Jurkat, Clone E6-1 (cell line): ENCODE measurements at places on chromosomes 11 and 22.

GRCh38 chr11:84243629-84244263 lies 957.6 kb upstream of the CCDC90B start:
- DNase-seq, result no peak

DNA sequence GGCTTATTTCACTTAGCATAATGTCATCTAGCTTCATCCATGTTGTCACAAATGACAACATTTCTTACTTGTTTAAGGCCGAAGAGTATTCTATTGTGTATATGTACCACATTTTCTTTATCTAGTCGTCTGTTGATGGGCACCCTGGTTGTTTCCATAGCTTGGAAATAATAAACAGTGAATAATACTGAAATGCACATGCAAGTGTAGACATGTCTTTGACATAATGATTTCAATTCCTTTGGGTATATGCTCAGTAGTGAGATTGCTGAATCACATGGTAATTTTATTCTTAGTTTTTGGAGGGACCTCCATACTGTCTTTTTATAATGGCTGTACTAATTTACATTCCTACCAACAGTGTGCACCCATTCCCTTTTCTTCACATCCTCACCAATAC lies 508.0 kb downstream of the NELL1 start:
- DNase-seq, result no peak

DNA sequence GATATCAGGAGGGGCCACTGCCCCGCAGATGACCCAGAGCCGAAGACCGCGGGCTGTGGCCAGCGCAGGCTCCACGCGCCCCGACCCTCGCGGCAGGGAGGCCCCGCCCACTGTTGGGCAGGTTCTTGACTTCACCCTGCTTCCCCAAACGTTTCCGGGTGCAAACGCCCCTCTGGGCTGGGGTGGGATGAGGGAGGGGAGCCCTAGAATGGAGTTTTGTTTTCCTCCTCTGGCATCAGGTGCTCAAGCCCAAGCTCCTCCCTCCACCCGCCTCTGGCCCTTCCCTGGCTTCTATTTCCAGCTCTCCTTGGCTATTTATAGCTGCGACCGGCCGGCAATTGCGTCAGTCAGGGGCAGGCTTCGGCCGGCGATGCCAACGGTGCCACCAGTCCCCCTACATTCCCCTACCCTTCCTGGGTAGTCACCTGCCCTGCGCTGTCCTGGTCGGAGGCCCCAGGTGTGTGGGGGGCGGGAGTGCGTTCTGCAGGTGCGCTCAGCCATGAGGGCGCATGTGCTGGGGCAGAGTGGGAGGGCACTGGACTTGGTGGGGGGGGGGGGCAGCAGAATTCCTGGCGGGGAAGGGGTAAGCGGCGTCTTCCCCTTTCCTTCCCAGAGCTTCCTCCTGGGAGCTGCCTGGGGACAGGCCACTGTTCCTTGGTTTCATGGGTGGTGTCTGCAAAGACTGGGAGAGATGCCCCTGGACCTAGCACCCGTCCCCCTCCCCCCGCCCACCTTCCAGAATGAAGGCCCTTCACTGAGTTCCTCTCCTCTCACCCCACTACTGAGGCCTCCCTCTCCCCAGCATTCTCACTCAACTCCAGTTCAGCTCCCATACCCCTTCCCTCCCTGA lies 23.6 kb downstream of the DUSP8 start:
- DNase-seq, result no peak

DNA sequence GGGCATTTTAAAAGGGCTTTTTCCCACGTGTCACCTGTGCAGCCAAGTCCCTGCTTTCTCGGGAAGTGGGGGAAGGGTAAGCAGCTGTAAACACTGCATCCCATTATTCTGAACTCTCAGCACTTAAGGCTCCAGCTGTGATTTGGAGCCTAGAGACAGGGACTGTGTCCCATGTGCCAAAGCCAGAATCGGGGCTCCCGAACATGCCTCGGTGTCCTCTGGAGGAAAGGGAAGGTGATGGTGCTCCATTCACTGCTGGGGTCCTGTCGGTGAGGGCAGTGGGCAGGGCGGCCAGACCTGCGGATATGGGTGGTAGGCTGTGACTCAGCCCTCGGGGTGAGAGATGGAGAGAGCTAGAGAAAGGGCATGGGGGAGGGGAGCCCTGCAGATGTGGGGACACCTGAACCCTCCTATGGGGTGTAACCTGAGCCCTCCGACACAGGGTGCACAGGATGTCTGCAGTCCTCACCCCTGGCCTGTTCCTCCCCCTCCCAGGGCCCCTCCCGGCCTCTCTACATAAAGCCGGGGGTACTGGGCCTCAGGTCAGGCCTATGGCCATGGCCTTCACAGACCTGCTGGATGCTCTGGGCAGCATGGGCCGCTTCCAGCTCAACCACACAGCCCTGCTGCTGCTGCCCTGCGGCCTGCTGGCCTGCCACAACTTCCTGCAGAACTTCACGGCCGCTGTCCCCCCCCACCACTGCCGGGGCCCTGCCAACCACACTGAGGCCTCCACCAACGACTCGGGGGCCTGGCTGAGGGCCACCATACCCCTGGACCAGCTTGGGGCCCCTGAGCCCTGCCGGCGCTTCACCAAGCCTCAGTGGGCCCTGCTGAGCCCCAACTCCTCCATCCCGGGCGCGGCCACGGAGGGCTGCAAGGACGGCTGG lies 31.8 kb downstream of the CAPN1 start:
- no peak for DNase-seq

DNA sequence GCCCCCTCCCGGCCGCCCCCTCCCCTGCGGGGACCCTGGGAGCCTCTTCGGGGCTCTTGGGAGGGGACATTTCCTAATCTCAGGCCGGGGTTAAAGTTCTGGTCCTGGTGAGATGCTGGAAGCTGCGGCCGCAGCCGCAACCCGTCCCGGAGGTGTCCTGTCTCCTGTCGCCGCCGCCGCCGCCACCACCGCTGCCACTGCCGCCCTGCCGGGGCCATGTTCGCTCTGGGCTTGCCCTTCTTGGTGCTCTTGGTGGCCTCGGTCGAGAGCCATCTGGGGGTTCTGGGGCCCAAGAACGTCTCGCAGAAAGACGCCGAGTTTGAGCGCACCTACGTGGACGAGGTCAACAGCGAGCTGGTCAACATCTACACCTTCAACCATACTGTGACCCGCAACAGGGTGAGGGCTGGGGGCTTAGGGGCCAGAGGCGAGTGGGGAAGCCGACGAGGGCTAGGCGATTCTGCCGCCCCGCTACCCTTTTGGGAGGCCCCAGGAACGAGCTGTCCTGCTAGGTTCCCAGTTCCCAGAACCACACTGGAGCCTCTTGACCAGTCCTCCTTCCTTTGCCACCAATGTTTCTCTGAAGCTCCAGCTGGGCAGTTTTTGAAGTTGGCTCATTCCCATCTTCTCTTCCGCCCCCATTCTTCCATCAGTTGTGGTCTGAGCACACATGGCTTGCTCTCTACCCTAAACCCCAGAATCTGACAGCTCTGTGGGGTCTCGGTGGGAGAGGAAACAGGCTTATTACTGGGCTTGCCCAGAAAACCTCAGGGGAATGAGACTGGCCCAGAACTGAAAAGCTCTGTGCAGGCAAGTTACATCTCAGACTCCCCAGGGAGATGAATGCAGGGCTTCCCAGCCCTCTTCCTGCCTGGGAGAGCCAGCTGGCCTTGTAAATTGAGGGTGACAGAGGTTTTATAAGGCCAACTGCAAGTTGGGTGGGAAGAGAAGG lies 781 bp downstream of the SIDT2 start:
- peak; percentile 11 for DNase-seq

- DNase-seq, result no peak
These were observed 3.4 kb upstream of the NXPE1 start for GRCh38 chr11:114563077-114563476.

DNA sequence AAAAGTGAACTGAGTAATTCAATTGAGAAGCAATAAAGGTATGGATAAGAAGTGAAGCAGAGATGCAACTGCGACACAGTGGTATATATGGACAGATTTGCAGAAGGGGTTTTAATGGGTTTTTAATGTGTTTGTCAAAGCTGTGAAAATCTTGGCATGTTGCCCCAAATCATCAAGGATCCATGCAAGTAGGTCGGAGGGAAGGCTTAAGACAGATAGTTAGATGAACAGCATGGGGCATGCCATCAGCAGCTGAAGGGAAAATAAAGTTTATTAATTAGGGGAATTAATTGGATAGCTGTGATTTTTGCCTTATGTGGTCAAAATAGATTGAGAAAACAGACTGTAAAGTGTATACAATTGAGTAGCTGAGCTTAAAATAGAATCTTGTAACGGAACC lies 840.1 kb downstream of the JRKL start:
- DNase-seq, result no peak

GRCh38 chr11:65036931-65037330 lies 4.1 kb upstream of the SAC3D1 start:
- no peak for DNase-seq

- DNase-seq, result no peak
These were observed 955.7 kb downstream of the DLG2 start for GRCh38 chr11:84671325-84671999.

DNA sequence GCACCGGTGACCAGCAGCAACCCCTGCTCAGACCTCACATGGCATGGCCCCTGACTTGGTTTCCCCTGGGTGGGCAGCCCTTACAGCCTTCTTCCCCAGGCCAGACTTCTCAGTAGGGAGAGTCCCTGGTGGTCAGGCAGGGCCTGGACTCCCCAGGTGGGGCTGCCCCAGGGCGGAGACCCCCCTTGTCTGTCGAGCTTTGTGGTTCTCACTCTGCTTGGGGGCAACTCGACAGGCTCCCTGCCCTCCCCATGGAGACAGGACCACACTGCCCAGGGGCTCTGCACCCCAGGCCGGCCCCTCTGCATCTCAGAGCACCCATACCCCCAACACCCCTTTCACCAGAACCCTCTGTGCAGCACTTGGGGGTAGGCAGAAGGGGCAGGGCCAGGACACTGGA lies 87.7 kb downstream of the MORC2 start:
- DNase-seq, result no peak

GRCh38 chr11:24944891-24945290 lies 448.0 kb downstream of the LUZP2 start:
- no peak for DNase-seq

GRCh38 chr11:78961937-78962701 lies 387.5 kb upstream of the NARS2 start:
- DNase-seq, result no peak
